ENCODE measurements at places on chromosomes 1 and 21.
A peak's percentile ranks its signal among the peaks of the same experiment; 100 is the strongest.

DNA sequence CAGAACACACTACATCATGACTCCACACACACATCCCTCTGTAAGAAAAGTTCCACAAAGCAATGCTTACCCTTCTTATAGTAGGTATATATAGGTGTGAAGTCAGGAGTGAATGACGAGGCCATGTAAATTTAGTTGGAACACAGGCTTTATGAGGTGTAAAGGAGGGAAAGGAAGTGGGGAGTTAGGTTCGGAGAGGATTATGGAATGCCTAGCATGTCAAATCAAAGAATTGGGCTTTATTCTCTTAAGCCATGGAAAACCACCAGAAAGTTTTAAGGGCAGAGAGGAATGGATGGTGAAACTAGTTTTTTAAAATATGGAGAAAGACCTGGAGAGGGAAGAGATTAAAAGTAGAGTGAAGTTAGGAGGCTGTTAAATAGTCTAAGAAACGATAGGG lies 26.3 kb downstream of the TFAP2E start:
- no peak for DNase-seq

GRCh38 chr1:216617081-216617875 lies 106.0 kb downstream of the ESRRG start:
- DNase-seq, result no peak

GRCh38 chr1:220380885-220381284 lies 108.6 kb upstream of the RAB3GAP2 start:
- no peak for DNase-seq

DNA sequence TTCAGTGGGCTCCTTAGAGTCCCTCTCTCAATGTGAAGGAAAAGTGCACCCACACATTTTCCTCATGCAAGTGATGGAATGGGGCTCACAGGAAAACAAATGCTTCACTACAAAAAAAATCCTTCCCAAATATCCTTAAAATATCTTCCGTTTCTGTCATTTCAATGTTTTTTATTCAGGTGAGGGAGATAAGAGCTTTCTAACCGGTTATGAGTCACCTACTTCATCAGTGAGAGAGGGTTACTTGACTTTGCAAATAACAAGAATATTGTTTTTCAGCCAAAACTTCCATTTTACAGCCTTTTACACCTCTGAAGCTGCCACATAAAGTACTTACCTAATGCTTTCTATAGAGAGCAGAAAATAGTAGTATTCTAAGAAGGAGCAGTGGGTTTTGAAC lies 98.3 kb upstream of the CD55 start:
- DNase-seq, result no peak

DNA sequence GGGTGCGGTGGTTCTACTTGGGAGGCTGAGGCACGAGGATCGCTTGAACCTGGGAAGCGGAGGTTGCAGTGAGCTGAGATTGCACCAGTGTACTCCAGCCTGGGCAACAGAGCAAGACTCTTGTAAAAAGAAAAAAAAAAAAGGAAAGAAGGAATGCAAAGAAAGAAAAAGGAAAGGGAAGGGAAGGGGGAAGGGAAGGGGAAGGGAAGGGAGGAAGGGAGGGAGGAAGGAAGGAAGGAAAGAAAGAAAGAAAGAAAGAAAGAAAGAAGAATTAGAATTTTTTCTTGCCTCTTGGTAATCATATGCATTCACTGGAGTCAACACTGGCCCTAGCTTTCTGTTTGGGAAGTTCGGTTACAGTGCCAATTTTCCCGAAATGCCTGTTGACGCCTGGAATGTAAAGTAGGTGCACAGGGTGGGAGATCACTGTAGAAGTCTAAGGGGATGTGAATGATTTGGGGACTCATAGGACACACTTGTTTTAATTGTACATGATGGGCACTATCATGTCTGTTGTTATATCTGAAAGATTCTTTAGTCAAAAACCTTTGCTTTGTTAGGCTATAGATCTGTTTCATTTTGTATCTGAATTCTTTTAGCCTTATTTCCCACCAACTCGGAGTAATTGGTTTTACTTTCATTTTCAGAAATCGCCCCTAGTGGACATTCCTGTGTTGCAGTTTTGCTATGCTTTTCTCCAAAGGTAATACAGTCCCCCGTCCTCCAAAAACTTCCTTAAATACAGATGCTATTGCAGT lies 59.8 kb upstream of the MORC3 start:
- DNase-seq, result peak; percentile 52

DNA sequence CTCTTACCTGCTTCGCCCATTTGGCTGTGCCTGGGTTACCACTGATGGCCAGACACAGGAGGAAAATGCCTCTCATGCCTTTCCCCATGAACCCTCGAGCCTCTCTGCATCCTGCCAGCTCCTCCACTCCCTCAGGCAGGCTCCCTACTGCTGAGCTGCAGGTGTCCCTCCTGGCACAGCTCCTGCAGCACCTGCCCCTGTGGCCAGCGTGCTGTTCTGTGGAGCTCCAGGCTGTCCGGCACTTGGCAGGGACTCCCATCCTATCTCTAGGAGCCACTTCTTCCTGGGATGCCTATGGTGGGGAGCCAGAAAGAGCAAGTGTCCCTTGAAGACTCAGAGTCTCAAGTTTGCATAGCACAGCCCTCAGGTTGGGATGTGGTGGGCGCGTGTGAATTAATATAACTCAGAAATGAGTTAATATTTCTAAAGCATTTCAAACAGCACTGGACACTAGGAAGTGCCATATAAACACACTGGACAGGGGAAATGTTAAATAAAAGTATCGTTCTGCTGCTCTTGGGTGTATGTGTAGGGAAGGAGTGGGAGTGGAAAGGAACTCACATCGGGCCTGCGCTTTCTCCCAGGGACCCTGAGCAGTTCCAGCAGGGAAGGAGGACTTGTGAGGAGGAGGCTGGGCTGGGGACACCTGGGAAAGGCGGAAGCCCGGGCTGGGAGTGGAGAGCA lies 2.7 kb downstream of the LRRC71 start:
- DNase-seq, result no peak

All from activated CD4-positive, alpha-beta T cell treated with anti-CD3 and anti-CD28 coated beads for 36 hours (primary cell).